Left lung (tissue), 14 donors: ENCODE measurements at places on chromosomes 7 and 10. TPM values are rescaled to one million over a fixed set of nuclear protein-coding genes. Genes with fewer than 3 reads are reported as not detected.
A peak's percentile ranks its signal among the peaks of the same experiment; 100 is the strongest.

PPP1R17 gene
- not detected for total RNA-seq

- DNase-seq: no peak
Observed at GRCh38 chr10:125815764-125816163, 7.3 kb downstream of the UROS start.

CTNNA3 gene
- total RNA-seq: not detected

FAM25G gene
- total RNA-seq: not detected

GRCh38 chr7:130210181-130210935 is 2.7 kb downstream of the SSMEM1 start:
- no peak for DNase-seq

ZDHHC4 gene
- 60.2 TPM for total RNA-seq

DNA sequence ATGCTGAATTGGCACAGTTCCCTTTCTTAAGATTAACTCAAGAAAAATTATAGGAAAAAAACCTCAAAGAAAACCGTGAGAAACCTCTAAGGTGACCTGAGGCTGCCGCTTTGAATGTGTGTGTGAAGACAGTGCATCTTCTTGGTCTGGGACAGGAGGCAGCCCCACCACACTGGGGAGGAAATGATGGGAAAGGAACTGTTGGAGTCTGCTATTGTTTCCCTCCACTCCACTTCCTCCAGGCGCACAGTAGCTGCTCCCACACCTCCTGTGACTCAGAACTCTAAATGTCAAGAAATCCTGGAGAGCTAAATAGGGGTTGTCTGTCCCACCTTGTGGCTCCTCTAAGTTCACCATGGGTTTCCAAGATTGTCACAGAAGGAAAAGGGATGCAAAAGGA is 179.4 kb downstream of the PDE1C start:
- DNase-seq: no peak

DNA sequence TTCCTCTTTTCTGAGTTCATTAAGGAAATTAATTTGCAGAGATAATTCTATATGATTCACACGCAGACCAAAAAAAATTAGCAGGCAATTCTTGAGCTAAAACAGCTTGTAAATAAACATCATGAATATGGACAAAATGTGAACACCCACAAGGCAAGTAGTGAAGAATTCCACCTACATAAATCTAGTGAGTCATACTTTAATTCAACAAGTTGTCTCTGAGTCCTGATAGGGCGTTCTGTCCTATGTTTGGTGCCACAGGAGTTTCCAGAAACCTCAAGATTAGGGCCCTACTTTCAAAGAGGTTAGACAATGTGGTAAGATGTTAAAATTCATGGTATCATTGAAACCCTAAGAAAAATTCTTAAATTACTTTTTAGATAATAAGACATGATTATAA is 122.3 kb downstream of the SGMS1 start:
- DNase-seq: no peak

- DNase-seq: no peak
Observed at GRCh38 chr7:35875292-35875691, 74.4 kb downstream of the SEPTIN7 start.

- no peak for DNase-seq
Observed at GRCh38 chr10:127306479-127306878, 110.1 kb upstream of the INSYN2A start.

DBF4 gene
- 10.0 TPM for total RNA-seq

CYP3A5 gene
- 5.7 TPM for total RNA-seq

GRCh38 chr7:149334219-149334618 is 72.2 kb downstream of the ZNF783 start:
- DNase-seq: no peak

GRCh38 chr10:12819071-12819470 is 182.4 kb downstream of the CCDC3 start:
- no peak for DNase-seq

GRCh38 chr10:130994191-130994590 is 317.3 kb downstream of the TCERG1L start:
- no peak for DNase-seq

DNA sequence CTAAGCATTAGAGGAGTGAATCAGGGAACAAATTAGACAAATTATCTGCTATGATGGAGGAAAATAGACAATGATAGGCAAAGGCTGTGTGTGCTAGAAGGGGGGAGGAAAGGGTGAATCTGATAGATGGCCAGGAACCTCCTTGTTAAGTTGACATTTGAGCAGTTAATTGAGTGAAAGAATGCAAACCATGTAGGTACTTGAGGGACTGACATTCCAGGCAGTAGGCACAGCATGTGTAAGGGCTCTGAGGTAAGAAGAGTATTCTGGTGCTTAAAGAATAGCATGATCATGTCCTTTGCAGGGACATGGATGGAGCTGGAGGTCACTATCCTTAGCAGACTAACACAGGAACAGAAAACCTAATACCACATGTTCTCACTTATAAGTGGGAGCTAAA is 48.6 kb upstream of the TES start:
- no peak for DNase-seq

- peak; percentile 61 for DNase-seq
Observed at GRCh38 chr10:96292971-96293920, 11.0 kb upstream of the DNTT start.
